ENCODE measurements at places on chromosomes 1 and 21. TPM values are rescaled to one million over a fixed set of nuclear protein-coding genes. Genes with fewer than 3 reads are reported as not detected.
A peak's percentile ranks its signal among the peaks of the same experiment; 100 is the strongest.

Gene TLR5
- not detected for total RNA-seq

- peak; percentile 56 for DNase-seq
Observed at GRCh38 chr1:6033986-6034749, 11.5 kb upstream of the KCNAB2 start.

DNA sequence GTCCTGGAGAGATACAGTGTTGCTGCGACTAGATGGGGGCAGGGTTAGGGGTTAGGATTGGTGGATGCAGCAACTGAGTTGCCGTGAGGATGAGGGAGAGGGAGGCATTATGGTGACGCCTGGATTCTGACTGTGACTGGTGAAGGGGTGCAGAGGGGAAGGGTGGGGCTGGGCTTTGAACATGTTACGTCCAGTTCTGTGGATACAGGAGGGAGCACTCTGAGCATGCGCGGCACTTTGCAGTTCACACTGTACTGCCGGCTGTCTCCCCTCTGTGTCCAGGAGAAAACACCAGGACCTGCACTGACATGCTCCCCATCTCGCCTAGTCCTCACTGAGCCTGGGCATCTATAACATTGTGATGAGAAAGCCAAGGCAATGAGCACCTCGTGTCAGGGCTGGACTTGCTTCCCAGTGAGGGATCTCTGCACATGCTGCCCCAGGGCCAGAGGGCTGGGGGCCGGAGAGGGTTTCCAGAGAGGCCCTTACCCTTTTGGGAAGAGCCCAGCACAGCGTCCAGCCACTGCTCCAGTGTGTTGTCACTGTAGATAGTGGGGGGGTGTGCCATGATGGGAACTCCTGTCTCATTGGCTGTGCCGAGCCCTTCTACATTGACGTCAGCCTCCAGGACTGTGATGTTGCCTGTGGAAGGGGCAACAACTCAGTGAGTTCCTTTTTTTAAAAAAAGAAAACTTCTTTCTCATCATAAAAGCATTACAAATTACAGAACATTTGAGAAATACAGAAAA is 7.6 kb downstream of the FAM151A start:
- peak; percentile 47 for DNase-seq

DNA sequence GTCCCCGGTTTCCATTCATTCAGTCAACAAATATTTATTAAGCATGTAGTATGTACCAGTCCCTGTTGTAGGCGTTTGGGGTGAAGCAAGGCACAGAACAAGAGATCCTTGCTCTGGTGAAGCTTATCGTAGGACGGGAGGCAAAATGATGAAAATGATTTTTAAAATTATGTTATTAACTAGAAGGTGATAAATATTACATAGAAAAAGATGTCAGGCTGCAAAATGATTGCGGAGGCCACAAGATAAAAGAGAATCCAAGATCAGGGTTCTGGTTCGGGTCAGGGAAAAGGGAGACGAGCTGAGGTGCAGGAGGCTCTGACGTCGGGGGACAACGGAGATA is 602 bp upstream of the CGN start:
- no peak for DNase-seq

DNA sequence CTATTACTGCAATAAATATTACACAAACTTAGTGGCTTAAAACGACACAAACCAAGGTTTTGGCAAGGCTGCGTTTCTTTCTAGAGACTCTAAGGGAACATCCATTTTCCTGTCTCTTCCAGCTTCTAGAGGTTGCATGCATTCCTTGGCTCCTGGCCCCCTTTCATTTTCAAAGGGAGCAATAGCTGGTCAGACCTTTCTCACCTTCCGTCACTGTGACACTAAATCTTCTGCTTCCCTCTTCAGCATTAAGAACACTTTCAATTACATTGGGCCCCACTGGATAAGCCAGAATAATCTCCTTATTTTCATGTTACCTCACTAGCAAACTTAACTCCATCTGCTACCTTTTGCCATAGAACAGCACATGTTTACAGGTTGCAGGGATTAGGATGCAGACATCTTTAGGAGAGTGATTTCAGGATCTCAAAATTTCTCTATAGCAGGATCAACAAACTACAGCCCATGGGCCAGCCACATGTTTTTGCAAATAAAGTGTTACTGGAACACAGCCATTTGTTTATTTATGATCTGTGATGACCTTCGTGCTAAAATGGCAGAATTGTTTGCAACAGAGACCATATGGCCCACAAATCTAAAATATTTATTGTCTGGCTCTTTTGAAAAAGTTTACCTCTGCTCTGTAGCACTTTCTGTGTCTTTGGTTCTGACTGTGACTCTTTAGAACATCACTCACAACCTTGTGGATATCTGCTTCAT is 221.5 kb upstream of the SGIP1 start:
- DNase-seq, result no peak

DNA sequence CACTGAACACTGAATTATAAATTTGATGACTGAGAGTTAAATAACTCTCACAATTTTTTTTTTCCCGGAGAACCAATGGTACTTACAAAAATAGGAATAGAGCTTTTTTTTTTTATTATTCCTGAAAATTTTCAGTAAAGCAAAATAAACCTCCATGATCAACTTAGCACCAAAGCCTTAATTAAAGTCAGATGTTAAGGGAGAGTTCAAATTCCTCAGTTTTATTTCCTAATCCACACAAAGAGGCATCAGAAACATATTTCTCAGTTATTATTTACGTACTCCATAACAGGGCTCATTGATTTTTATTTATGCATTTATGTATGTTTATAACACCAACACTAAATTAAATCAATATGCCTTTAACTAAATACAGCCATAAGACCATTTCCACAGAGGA is 55.5 kb downstream of the PLPPR5 start:
- no peak for DNase-seq

GRCh38 chr21:32587651-32588050 is 2.3 kb upstream of the TCP10L start:
- DNase-seq, result no peak

All from Karpas-422 (cell line).